ENCODE measurements at places on chromosomes 6 and 20.
A peak's percentile ranks its signal among the peaks of the same experiment; 100 is the strongest.

DNA sequence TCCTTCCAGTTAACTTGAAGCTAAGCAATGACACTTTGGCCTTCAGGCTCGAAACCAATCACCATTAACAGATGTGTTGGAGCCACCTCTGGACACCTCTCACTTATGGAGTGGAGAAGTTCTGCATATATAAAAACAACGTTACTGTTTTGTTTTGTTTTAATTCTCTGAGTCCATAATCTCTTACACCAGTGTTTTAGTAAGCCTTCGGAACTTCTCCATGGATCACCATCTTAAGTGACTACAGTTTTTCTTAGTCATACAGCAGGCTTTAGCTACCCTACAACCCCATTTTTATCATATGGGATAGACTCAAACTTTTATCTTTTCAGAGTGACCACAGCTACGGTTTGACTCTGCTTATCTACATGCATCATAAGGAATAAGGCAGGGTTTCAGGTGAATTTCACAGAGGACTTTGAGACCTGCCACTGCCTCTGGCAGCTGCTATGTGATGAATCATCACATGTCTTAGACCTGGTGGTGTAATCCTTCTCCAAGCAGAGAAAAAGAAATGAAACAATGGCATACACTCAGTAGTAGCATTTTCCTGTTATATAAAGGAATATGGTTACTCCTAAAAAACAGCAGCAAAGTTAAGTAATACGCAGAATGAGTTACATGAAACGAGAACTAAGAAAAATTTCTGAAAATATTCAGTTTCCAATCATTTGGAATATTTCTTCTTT lies 5.5 kb upstream of the HDDC2 start:
- no peak for ATAC-seq

GRCh38 chr6:53139841-53140413 lies 8.7 kb downstream of the GCM1 start:
- no peak for ATAC-seq

DNA sequence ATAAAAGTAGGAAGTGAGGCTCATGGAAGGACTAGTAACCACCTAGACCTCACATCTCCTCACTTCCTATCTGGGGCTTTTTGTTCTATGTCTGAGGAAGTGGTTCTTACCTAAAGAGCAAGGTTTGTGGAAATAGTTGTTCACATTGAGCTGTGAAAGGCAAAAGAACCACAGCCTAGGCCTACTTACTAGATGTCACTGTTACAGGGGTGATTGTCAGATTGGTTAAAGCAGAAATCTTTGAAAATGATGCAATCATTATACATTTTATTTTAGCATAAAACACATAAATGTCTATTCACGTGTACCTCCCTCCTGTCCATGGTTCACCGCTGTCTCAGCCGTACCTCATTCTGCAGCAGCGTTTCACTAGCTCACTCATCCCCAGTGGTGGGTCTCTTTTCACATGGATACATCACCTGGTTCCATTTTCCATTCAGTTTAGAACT lies 268.8 kb downstream of the TMEM242 start:
- ATAC-seq = no peak

GRCh38 chr6:129884211-129884610 lies 23.1 kb upstream of the TMEM244 start:
- no peak for ATAC-seq

- ATAC-seq = peak; percentile 66
Observed at GRCh38 chr6:26205161-26205624, 118.0 kb downstream of the HFE start.

DNA sequence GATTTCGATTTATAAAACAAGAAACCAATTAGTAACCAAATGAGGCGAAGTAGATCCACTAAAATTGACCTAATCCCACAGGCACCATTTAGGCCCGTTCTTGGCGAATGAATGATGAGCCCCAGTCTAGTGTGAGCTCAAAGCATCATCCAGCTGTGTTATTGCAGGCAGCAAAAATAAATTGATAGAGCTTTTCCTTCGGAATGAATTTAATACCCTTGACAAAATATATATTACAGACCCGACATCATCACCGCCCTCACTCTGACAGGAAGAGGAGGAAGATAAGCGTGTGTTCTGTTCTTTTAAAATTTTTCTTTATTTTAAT lies 7.8 kb downstream of the SIM1 start:
- ATAC-seq = no peak
